ENCODE measurements at places on chromosomes 5 and 9.

GRCh38 chr9:126171641-126172040 lies 155.0 kb upstream of the MVB12B start:
- DNase-seq = no peak

DNA sequence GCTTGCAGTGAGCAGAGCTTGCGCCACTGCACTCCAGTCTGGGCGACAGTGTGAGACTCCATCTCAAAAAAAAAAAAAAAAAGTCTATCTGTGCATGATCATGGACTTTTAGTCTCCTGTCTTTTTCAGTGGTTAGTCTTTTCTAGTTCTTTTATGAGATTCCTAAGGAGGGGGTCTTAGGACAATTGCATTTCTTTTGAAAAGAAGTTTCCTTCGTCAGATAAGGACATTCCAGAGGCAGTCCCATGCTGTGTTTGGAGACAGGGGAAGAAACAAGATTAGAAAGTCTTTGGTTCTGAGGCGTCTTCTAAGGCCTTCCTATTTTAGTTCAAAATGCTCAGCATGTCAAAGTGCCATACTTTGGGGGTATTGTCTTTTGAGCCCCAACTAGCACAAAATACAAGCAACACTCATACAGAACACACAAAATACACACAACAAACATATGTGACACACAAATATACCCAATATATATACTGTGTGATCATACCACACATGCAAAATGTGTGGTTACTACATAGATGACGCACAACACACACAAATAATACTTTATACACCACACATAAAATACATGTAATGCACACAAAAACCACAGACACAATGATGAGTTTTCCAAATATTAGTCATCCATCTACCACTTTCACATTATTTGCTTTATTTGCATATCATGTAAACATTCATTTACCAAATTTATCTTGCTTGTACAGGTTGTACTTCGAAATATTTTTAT lies 394.5 kb downstream of the SPATA31D1 start:
- DNase-seq = no peak

DNA sequence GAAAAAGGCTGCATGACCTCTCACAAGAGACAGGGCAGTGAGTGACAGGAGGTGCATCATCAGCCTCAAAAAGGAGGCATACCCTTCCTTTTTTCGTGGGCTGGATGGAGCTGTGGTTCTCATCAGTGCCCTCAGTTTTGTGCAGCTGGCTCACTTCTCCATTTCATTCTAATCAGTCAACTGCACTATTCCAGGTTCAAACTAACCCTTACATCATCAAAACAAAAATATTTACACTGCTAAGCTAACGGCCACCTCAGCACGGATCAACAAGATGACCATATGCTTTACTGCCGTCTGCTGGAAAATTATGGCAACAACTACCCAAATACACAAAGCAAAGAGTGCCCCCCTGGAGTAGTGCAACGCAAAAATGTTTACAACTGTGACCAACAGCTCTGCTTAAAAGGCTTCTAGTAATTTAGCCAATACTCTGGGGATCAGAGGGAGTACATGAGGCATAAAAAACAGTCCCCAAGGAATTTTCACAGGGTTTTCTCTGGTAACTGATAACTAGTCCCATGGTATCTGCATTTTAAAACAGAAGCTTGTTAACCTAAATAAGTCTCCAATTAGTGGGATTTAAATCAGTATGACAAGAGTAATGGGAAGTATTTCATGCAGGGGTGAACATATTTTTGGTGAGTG lies 10.8 kb downstream of the KCNV2 start:
- DNase-seq = no peak

DNA sequence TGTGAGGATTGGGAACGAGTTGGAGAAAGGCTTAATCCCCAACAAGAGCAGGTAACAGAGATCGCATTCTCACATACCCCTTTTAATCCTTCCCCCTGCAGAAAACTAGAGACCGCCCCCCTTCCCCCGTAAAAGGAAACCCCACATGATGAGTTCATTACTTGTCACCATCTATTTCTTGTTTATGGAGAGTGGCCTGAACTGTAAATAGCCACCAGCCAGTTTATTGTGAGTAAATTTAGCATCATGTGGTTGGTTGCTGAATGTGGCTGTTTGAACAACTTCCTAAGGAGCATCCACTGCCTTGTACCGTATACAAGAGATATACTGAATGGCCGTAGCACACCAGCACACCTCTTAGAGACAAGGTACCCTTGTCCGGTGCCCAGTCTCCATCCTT lies 62.1 kb downstream of the TJP2 start:
- no peak for DNase-seq

DNA sequence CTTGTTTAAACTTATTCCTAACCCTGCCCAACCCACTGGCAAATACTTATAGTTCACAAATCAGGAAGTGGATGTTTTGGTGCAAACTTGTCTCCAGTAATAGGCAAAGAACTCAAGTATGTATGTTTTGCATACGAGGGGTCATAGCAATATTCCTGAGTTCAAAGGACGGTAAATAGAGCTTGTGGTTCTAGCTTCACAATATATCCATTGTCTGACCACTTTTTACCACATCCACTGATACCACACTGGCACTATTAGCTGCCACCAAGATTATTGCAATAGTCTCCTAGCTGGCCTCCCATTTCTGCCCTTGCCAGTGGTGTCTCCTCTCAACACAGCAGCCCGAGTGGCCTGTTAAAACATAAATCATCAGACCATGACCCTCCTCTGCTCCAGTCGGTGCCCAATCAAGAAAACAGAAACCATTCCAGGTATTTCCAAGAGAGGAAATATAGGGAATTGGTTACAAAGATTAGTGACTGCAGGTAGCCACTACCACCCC lies 17.0 kb downstream of the GRXCR2 start:
- DNase-seq = no peak

DNA sequence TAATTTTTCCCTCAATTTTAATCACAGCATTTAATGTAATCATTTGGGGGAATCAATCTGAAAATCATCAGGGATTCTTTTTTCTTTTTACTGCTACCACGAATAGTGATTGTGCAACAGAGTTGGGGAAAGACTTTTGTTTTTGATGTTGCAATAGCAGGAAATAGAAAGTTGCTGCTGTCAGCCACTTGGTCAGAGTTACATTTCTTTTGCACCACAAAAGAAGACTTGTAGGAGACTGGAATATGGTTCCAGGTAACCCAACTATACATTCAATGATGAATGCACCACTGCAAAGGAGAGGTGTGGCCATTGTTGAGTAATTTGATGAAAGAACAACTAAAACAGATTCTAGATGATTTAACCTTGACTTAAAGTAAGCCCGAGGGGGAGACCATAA lies 46.3 kb upstream of the PALM2AKAP2 start:
- DNase-seq = no peak

DNA sequence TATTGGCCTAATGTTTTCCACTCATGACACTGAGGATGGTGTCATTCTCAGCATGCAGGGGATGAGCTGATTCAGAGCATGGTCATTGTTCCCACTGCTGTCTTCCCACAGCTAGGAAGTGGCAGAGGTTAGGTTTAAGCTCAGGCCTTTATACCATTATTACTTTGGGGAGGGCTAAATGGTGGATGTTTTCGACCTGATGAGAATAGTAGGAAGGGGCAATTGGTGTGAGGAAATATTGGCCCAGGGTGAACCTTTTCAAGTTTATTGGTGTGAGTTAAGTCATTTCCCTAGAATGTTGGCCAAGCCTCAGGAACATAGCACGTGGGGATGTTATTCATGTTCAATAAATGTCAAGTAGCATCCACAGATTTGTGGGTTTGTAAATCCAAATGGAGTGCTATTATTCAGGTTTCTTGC lies 59.6 kb downstream of the ARHGAP26 start:
- DNase-seq = no peak

DNA sequence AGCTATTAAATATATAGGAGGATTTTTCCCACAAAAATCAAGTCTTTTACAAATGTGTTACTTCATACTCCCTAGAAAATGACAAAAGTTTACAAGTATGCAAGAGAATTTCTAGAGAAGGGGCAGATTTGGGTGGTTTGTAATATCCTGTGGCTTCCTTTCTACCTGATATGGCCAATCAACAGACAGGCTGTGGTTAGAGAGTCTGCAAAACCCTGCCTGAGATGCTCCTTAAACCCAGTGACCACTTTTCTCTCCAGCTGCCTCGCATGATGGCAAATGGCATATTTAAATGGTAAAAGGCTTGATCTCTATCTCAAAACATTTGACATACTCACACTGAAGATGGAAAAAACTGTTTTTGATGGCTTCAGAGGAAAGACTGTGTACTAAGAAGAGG lies 550.1 kb upstream of the ZNF462 start:
- no peak for DNase-seq

DNA sequence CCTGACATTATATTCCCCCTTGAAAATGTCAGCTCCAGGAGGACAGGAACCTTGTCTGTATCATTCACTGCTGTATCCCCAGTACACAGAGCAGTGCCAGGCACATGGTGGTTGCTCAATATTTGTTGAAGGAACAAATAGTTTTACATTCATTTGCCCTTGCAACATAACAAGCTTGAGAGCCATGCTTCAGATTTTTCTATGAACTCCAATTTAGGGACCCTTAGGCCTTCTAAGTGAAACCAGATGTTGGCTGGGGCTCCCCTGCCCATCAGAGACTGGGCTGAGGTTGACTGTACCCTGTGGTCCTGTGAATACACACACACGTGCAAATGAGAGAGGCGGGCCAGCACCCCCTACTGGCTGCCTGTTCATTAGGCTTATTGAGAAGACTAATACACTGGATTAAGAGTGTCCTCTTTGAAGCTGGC lies 214.9 kb upstream of the WWC1 start:
- DNase-seq = no peak

DNA sequence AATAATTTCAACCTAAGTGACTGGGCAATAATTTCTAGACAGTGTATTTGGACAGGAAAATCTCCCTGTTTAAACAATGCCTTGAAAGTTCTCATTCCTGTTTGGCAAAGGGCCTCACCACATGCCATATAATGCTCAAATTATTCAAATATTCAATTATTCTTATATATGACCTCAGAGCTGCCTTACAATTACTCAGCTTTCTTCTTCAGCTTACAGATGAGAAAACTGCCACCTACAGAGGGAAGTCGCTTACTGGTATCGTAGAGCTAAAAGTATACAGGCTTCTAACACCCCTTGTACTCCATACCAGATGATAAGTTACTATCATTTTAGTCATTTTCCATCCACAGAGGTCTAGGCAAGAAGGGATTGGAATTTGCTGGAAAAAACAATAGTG lies 830.3 kb downstream of the BRINP1 start:
- DNase-seq = no peak

DNA sequence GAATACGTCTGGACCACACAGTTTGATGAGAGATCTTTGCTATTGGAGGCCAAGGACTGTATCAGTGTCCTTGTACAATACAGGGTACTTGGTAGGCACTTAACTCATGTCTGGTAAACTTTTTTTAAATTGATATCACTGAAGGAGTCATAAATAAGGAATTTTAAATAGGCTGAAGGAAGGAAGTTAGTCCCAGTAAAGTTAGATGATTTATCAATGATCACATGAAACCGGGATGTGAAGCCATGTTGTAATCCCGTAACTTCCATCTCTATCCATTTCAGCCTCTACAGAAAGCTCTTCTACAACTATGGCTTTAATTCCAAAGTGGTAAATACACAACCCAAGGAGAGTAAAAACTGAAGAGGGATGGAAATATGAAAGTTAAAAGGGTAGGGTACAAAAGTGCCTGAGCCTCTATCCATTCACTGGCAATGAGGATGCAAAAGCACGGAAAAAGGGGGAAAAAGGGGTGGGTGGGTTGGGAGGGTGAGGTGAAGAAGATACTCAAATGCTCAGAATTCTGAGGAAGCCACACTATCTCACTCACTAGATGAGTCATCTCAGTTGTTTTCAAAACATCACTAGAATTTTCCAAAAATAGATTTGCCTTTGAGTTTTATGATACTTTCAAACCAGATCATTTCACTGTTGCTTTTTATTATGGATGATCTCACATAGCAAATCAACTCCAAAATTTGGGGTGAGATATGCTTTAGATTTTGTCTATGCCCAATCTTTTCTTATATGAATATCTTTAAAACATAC lies 1053.5 kb downstream of the NR2F1-AS1 start:
- DNase-seq = no peak

- no peak for DNase-seq
Observed at GRCh38 chr9:86350006-86350760, 4.0 kb downstream of the TUT7 start.

DNA sequence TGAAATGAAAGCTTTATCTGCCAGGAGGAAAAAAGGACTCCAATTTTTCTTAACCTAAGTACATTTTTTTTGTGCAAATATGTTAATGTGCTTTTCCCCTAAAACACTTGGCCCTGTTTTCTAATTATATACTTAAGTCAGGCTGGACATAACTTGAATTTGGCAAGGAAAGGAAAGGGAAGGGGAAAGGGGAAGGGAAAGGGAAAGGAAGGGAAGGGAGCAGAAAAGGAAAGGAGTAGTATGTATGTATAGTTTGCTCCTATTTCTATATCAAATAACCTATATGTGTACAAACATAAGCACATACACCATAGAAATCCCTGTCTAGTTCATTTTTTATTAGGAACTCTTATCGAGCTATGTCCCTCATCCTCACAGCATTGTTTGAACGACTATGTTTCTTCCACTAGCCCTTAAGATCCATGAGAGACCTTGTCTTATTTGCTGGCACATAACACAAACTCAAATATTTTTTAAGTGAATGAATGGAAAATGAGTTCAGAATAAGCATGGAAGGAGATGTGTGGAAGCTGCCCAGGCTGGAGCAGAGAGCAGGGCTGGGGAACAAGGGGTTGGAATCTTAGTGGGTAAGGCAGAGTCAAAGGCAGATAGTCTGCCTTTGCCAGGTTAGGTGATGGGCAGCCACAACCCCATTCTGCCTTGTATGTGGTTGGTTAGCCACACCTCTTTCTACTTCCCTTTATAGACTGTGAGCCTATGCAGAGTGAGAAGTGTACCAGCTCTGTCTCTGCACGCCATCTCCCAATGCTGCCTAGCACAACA lies 70.0 kb downstream of the KLHL3 start:
- DNase-seq = peak; percentile 7

- no peak for DNase-seq
Observed at GRCh38 chr9:97501972-97502221, 431 bp downstream of the TMOD1 start.

DNA sequence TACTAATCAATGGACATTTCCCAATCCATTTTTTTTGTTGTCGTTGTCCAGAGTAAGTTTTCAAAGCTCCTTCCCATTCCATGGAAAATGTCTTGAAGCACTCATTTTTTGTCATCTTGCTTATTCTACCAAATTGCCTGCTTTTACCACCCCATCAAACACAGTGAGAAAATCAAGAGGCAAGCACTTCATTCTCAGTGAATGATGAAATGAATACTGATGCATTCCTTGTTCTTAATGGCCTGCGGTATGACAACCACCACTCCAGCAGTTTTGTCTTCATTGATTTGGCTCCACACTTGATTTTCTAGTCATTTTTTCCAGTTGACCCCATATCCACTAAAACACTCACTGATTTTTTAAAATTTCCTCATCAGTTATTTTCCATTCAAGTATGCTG lies 193.5 kb upstream of the ANKH start:
- no peak for DNase-seq

- DNase-seq = no peak
Observed at GRCh38 chr5:90640484-90641059, 82.0 kb downstream of the ADGRV1 start.
